H9 (cell line): ENCODE measurements at places on chromosomes 4 and X.

DNA sequence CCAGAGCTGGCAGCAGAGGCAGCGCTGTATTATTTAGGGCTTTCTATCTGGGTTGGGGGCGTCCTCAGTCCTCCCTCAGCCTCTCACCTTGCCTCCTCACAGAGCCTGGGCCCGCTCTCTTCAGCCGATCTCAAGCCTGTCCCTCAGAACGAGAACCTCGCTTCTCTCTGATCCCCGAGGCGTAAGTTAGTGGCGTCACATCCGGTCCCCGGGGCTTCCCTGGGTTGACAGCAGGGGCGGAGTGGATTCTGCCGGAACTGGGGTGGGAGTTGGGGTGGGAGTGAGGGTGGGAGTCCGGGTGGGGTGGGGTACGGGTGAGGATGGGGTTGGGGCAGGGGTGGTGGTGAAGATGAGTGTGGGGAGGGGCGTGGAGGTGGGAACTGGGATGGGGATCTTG lies at the start of gene MAGEA10:
MAGEA10 (minus strand) TSS at position 190 of the 397 bp plus-strand sequence. CDS start 2,957 bp downstream, outside the sequence.
- no peak for DNase-seq

GRCh38 chr4:118758293-118758692 lies 73.1 kb downstream of the METTL14 start:
- DNase-seq: no peak

DNA sequence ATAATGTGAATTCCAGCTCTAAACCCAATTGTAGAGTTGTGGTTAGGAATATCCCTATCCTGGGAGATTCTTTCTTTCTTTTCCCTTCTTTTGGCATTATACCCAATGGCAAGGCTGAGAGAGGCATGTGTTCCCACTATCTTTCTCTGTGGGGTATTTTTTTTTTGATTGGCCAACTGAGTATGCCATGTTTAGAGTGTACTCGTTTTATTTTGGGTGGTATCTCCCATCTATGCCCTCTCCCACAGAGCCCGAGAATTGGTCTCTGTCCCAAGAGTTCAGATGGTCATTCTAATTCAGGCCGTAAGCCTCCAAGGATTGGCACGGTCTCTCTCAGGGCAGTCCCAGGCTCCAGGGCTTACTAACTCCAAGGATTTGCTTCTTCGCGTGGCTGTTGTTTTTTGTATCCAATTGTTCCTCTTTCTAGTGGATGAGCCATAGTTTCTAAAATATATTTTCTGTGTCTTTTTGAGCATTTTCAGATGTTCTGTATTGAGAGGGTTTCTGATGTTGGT lies 198.8 kb downstream of the SLC4A4 start:
- no peak for DNase-seq

- DNase-seq: no peak
Measured at GRCh38 chr4:173246719-173247118, 78.1 kb downstream of the GALNT7 start.

DNA sequence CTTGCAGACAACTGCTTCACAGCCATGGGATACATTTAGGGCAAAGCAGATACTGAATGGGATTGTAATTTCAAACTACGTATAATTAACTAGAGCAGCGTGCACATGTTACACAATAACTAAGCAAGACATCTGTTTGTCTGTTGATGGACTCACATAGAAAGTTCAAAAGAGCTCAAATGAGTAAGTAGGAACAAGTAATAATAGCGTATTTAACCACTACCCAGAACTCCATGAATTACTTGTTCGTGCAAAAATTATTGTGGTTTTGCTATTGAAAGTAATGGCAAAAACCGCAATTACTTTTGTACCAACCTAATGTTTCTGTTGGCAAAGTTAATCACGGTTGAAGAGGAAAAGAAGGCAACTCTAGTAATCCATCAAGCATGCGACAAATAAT lies 825.4 kb downstream of the PCDH18 start:
- DNase-seq: no peak

DNA sequence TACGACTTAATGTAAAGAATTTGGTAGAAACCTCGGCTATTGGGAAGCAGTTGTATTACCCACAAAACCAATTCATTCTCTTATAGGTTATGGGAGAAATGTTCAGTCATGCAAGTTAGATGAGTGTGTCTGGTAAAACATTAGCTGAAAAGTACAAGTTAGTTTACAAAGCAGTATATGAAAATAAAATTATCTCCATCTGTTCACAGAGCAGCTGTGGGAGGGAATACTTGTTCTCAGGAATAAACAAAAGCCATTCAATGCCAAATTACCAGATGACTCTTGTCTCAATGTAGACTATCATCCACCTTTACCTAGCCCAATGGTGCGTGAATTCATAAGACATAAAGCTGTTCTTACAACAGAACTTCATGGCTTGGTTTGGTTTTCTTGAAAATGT lies 28.6 kb downstream of the STAP1 start:
- no peak for DNase-seq

- DNase-seq: no peak
Measured at GRCh38 chr4:6887591-6888371, 21.8 kb upstream of the TBC1D14 start.

DNA sequence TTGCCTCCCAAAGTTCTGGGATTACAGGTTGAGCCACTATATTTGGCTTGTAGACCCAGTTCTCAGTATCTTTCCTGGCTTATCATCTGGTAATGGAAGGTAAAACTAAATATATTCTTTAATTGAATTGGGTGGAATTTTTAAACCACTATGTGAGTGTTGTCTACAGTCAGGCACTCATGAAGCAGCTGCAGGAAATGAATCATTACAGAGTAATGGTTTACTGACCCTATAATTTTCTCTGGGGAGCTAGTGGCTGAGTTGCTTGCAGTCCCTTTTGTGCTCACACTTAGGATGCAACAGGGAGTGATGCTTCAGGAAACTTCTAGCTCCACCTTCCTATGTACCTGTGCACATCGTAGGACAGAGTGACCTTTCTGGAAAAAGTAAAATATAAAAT lies 4.1 kb upstream of the UGT2B7 start:
- no peak for DNase-seq

DNA sequence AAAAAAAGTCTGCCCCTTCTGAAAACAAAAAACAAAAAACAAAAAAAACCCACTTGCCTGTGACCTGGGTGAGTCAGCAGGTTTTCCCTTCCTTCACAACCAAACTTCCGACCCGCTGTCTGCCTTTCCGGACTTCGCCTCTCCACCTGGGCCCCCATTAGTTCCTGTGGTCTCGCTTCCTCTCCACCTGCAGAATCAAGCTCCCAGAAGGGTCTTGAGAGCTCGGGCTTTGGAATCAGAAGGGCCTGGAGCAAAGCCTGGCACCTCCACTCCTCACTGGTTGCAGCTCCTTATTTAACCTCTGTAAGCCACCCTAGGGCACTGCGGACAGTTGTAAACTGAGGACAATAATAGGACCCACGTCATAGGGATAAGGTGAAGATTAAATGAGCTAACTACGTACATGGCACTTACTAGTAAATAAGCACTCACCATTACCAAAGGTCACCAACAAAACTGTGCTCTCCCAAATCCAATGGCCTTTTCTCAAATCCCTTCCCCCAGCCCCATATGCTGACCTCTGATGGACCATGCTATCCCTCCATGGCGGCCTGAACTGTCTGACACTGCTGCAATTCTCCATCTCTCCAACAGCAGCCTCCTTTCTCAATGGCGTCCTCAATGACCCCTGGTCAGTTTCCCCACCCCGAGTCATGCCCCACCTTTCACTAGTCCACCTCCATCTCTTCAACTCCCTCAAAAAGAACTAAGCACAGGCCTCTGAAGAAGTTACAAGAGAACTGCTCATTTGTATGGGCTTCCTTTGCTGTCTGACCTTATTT lies 64.2 kb downstream of the IRF2 start:
- DNase-seq: no peak

GRCh38 chrX:9515489-9515888 lies 50.6 kb downstream of the TBL1X start:
- no peak for DNase-seq

GRCh38 chr4:77872723-77873445 lies 10.3 kb downstream of the MRPL1 start:
- DNase-seq: no peak

DNA sequence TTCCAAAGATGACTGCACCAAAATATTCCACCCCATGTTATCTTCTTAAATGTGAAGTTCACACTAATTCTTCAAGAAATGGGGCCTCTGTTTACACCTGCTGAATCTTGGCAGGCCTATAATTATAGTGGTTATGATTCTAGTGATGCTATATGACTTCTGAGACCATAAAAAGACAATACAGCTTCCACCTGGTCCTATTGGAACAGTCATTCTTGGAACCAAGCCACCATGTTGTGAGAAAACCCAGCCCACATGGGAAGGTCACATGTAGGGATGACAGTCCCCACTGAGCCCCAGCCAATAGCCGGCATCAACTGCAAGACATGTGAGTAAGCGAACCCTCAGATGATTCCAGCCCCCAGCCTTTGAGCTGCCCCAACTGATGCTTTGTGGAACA lies 587.5 kb downstream of the MID1IP1 start:
- DNase-seq: no peak

GRCh38 chrX:110536816-110537215 lies 178.2 kb downstream of the RTL9 start:
- no peak for DNase-seq

DNA sequence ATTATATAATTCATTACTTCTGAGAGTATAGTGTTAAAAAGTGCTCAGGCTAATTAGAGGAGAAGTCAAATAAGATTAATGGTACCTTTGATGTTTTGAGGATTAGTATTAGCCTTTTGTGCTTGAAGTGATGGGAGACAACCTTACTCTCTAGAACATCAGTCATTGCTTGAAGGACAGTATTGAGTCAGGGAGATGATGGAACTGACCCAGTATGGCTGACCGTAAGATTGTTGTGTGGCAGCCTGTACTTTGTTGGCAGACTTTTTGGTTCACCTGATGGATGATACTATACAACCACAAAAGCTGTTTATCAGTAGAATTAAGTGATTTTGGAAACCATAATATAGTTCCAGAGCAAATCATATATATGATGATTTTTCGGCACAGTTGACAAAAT lies 9.9 kb downstream of the OGT start:
- DNase-seq: no peak

- no peak for DNase-seq
Measured at GRCh38 chrX:20015422-20015821, 24.6 kb upstream of the BCLAF3 start.

- no peak for DNase-seq
Measured at GRCh38 chr4:45327544-45327943, 601.2 kb upstream of the GNPDA2 start.

- no peak for DNase-seq
Measured at GRCh38 chr4:10656988-10657387, 27.6 kb downstream of the CLNK start.

DNA sequence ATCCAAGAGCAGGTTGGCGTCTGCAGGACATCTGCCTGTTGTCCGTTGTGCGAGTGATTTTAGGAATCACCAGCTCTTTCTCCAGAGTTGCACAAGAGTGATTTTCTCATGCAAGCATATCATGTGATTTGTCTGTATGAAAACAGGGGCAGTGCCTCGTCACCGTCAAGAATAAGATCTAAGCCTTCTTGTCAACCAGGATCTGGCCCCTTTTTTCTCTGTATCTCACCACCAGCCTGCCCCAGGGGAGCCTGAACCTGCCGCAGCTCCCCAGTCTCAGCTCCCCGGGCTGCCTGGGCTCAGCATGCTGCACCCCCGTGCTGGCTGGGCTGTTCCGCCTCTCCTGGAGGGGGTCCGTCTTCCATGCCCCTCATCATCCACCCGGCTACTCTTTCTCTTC lies 90.5 kb downstream of the STOX2 start:
- no peak for DNase-seq

GRCh38 chr4:152605641-152606335 lies 69.9 kb upstream of the FBXW7 start:
- DNase-seq: no peak

- no peak for DNase-seq
Measured at GRCh38 chr4:33831442-33832066, 2412.8 kb downstream of the ARAP2 start.

DNA sequence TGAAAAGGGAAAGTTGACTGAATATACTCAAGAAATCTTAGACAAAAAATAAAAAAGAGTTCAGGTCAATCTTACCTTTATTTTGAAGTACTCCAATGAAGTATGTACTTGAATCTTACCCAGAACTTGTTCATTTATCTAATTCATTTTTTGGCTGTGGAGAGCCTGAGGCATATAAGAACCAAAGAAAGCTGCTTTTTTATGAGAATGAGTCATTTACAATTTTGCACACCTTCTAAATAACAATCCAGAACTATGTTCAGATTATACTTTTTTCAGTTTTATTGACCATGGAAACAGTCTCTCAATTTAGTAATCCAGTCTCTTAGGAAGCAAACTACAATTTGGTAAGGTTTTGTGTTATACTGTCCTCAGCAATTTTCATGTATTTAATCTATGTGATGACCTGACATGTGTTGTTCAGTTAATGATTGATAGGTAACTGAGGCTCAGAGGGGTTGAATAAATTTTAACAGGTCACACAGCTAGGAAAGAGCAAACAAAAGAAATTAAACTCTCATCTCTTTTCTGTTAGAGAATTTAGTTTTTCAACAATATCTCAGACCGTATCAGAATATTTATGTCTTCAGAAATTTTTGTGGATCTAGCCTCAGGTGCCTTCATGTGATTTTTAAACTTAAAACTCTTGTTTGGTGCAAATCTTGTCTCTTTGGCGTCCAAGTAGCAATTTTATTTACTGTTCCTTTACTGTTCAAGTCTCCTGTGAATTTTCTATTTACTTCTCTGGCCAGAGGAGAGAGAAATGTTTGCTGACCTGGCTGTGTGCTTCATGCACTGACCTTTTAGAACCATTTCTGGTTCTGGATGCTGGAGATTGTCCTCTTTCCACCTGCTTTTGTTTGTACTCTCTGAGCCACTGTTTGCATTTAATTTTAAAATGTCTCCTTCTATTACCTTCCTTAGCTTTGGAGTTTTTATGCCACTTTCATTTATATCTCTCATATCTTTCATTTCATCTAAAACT lies 1453.4 kb downstream of the STIM2 start:
- DNase-seq: no peak

DNA sequence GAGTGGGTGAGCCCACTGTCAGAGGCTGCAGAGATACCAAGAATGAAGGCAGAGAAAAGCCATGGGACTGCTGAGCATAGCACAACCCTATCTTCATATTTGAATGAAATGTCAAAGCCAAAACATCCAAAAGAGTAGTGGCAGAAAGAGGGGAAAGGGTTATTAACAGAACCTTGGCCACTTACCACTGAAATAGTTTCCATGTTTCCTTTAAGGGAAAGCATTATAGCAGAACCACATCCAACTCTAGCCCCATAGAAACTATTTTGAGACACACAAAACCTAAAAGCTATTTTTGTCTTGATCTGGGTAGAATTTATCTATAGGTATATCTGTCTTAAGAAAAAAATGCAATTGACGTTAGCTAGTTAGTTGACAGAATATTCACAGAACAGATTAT lies 140.1 kb downstream of the CBR4 start:
- no peak for DNase-seq
